Airway epithelial cell (primary cell): ENCODE measurements at places on chromosomes 2 and 18. TPM values are rescaled to one million over a fixed set of nuclear protein-coding genes. Genes with fewer than 3 reads are reported as not detected.

Gene AP1S3
- total RNA-seq, result 49.8 and 75.5 TPM in 2 replicates

Gene CAPN14
- total RNA-seq, result 2.9 and 4.0 TPM in 2 replicates

Gene IKZF2
- total RNA-seq, result 14.9 and 20.2 TPM in 2 replicates

Gene DES
- total RNA-seq, result not detected in 2 replicates

Gene DCC
- total RNA-seq, result not detected in 2 replicates

Gene RBM43
- total RNA-seq, result 1.7 and 2.0 TPM in 2 replicates

Gene COPS9
- total RNA-seq, result 256 and 263 TPM in 2 replicates

Gene MEIS1
- total RNA-seq, result 14.6 and 21.7 TPM in 2 replicates

Gene TMEM200C
- 0.07 TPM in 1 of 2 replicates, not detected in the other for total RNA-seq

Gene LHCGR
- not detected in 2 replicates for total RNA-seq

Gene PLCD4
- 2.6 and 3.1 TPM in 2 replicates for total RNA-seq

Gene KATNAL2
- total RNA-seq, result 1.3 TPM in 2 replicates

Gene GKN1
- not detected in 2 replicates for total RNA-seq

Gene LPIN2
- 3.6 and 4.4 TPM in 2 replicates for total RNA-seq

Gene C1D
- total RNA-seq, result 30.4 and 43.1 TPM in 2 replicates

Gene RGPD3
- total RNA-seq, result 0.09 and 0.14 TPM in 2 replicates

Gene UCN
- 0.49 and 1.7 TPM in 2 replicates for total RNA-seq

Gene CYS1
- 0.28 TPM in 1 of 2 replicates, not detected in the other for total RNA-seq

Gene ABCB11
- 0.07 and 0.28 TPM in 2 replicates for total RNA-seq

Gene TEKT4
- not detected in 2 replicates for total RNA-seq

Gene TMEM178A
- 0.21 and 0.56 TPM in 2 replicates for total RNA-seq

Gene RNU2-63P
- not detected in 2 replicates for total RNA-seq
